Activated CD4-positive, CD25-positive, alpha-beta regulatory T cell treated with anti-CD3 and anti-CD28 coated beads, Interleukin-2, amount 50 U/mL, for 16 hours (primary cell): ENCODE measurements at places on chromosomes 2 and 18.

DNA sequence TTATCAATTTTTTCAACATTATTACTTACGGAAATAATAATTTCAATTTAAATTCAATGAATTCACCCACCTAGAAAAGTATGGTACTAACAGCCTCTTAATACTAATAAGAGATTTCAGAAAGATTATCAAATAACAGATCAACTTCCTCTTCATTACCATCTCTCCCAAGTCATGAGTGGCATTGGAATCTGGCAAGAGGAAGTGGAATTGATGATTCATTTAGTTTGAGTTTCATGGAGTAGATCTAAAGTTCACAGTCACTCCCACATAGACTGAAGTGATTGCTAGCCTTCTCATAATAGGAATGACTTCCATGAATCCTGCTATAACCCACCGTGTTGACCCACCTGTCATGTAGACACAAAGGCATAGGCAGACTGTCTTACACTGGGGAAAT, 77.7 kb upstream of the WDR75 start:
- no peak for DNase-seq

DNA sequence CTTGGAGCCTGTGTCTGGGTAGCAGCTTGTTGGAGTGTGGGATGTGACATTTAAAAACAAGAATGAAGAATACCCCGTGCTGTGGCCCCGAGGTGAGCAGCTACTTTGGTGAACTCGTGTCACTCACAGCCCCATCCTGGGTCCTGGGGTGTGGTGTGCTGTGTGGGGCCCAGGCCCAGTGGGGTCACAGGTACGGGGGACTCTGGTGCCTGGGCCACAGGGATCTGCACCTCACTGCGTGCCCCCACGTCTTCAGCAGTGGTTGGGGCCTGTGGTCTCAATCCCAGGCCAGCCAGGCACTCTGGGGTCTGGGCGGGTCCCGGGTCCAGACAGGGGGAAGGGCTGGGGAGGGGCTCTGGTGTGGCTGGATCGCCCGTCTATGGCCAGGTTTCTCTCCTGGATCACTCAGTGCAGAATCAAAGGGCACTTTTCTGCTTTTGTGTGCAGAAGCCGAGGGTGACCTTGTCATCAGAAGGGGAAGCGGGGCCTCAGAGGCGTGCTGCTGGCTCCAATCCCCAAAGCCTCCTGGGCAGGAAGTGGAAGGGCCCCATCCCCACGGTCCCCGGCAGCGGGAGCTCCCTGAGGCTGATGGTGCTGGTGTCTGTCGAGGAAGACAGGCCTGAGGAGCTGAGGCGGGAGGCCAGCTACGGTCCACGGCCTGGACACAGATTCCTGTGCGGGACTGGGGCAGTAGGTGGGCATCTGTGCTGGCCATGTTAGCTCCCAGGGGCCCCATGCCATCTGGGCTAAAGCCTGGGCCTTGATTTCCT, 1.4 kb downstream of the GPR35 start:
- DNase-seq = no peak

DNA sequence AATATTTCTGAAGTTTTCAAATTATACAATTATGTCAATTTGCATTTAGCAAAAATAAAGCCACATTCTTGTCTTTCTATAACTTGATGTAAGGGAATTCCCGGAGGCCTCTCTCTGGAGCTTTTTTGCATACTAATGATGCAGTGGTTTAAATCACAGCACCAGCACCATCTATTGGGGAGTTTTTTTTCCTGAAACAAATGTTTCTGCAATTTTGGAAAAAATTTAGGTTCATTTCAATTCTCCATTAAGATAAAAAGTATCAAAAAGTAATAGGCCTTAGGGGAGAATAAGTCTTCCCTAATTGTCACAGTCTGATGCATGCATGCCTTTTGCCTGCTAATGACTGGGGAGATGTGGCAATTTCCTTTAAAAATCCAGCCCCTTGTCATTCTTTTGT, 13.5 kb downstream of the CBLN2 start:
- no peak for DNase-seq

DNA sequence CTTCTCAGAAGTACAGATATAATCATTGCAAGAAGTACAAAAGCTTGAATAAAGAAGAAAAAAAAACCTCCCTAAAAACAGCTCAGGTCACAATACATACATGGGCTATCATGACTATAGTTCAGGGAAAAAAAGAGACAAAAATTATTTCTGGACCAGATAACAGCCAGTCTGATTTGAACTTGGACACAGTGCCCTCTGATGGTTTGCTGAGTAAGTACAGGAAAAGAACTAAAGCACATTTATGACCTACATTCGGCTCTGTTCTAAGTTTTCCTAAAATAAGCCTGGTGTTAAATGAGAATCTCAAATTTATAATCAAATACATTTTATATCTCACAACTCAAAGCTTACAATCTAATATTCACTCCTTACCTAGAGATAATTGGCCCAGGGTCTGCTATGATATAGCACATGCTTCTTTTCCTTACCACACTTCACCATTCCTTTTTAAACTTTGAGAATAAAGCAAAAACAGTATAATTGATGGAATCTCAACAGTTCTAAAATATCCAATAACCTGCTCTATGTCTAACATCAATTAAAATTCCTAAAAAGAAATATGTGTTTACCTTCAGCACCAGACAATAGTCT, 81.1 kb downstream of the RAPH1 start:
- no peak for DNase-seq

DNA sequence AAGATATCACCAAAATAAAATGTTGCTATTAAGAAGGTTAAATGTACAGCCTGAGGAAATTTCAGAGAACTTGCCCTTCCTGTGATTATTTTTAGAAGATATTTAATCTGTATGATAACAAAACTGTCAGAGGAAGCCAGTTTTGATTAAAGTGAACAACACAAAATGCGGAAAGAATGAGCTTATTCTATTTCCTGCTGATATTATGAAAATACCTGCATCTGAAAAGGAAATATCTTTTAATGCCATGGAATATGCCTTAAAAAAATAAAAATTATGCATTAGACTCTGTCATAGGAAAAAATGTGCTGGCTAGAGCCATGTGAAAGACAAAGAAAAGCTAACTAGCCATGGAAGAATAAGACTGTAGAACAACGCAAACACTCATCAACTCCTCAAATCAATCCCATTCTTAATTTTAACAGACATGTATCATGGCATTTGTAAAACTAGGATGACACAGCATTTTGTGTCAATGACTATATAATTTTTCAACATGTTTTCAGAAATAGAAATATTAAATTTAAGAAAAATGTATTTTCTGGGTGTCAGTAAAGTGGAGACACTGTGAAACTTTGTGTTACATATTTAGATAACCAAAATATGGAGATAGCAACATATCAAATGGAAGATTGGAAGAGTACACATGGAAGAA, 1768.2 kb downstream of the SUCLG1 start:
- no peak for DNase-seq

DNA sequence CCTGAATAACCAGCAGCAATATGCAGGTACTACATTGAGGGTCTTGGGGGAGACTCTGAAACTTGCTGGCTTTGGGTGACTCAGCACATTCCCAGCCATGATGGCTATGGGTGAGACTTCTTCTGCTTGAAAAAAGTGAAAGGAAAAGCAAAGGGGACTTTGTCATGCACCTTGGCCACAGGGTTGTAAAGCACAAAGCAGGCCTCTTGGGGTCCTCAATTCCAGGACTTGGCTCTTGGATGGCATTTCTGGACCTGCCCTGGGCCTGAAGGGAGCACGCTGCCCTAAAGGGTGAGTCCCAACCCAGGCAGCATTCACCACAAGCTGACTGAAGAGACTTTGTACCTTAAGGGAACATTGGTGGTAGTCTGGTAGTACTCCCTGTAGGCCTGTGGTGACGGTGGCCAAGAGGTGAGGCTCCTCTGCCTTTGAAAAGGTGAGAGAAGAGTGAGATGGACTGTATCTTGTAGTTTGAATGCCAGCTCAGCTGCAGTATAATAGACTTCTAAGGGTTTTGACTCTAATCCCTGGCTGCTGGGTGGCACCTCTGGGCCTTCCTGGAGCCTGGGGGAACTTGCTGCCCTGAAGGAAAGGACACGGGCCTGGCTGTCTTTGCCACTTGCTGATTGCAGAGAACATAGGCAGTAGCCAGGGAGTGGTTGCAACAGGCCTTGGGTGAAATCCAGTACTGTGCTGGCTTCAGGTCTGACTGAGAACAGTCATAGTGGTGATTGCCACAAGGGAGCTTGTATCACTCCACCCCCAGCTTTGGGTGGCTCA, 36.5 kb upstream of the CYTIP start:
- DNase-seq = no peak

GRCh38 chr2:24490181-24490689, 819 bp upstream of the NCOA1 start:
- no peak for DNase-seq

- DNase-seq = no peak
Observed at GRCh38 chr2:230178546-230179485, 41.0 kb downstream of the SP110 start.

DNA sequence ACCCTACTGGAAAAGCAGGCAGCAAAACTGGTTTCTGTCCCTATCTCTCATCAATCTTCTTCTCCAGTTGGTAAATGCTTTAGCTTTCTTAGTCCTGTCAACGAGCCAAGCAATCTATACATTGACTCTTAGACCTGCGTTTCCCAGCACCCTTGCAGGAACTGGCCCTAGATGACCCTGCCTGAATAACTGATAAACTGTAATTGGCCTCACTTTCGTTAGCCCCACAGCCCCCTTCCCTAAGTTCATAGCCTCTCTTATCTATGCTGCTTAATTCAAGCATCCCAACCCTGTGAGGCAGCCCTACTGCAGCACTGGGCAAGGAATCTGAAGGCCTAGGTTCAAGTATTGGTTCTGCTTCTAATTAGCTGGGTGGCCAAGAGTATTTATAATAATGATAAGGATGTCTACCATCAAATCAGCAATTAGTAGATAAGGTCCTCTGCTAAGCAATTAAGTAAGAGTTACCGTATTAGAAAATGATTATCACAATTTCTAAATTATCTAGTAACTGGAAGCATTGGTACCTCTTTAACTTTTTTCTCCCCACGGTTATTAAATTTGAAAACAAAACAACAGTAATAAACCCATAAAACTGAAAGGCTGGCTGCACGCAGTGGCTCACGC, 86.4 kb upstream of the RMDN2 start:
- DNase-seq = no peak

- no peak for DNase-seq
Observed at GRCh38 chr2:209579230-209579749, 155.4 kb downstream of the MAP2 start.

- no peak for DNase-seq
Observed at GRCh38 chr2:171237751-171238505, 77.2 kb upstream of the TLK1 start.

- no peak for DNase-seq
Observed at GRCh38 chr2:215601990-215602721, 166.3 kb upstream of the FN1 start.

- no peak for DNase-seq
Observed at GRCh38 chr2:4556135-4556896, 852.9 kb downstream of the DCDC2C start.

DNA sequence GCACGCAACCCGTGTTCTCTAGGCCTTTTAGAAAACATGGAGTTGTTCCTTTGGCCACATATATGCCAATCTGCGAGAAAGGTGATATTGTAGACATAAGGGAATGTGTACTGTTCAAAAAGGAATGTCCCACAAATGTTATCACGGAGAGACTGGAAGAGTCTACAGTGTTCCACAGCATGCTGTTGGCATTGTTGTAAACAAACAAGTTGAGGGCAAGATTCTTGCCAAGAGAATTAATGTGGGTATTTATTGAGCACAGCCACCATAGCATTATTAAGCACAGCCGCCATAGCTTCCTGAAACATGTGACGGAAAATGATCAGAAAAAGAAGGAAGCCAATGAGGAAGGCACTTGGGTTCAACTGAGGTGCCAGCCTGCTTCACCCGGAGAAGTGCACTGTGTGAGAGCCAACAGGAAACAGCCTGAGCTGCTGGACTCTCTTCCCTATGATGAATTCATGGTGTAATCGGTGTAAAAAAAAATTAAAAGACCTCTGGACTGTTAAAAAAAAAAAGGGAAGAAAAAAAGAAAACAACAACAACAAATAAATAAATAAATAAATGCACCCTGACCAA, 29.0 kb upstream of the REL start:
- no peak for DNase-seq

DNA sequence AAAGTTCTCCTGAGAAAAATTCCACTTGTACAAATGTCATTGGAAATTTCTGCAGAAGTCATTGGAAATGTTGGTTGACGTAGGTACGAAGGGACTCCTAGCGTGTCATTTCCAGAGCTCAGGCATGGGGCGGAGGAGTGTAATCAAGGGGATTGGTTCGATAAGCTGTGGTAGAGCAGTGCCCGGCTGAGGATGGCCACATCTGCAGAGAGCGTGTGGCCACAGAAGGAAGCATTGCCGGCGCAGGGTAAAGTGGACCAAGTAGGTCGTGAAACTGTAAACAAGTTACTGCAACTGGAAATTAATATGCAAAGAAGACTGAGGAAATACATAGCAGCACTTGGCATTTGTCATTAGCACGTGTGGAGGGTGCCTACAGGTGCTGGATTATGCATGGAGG, 101.8 kb downstream of the DGKD start:
- no peak for DNase-seq

- DNase-seq = no peak
Observed at GRCh38 chr2:169358016-169358415, 4.3 kb downstream of the LRP2 start.

DNA sequence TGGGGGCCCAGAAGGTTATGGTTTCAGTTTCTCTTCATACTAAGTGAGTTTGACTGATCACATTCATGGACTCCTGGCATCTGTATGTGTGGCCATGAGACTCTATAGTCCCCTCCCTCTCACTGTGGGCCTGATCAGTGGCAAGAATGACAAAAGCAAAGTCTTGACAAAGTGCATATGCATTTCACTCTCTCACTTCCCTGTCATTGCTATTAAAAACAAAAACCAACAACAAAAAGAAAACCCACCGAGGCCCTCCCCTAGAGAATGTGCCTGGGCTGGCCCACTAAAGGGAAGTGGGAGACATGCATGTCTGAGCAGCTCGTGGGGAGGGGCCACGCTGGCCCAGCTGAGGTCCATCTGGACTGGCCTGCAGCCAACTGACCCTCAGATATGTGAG, 600.1 kb upstream of the RAB6C start:
- no peak for DNase-seq

- DNase-seq = no peak
Observed at GRCh38 chr2:231592636-231593145, at the start of gene TEX44. TSS of gene TEX44 (plus strand) at chr2:231592864. CDS start at chr2:231592952, 88 bp downstream.

DNA sequence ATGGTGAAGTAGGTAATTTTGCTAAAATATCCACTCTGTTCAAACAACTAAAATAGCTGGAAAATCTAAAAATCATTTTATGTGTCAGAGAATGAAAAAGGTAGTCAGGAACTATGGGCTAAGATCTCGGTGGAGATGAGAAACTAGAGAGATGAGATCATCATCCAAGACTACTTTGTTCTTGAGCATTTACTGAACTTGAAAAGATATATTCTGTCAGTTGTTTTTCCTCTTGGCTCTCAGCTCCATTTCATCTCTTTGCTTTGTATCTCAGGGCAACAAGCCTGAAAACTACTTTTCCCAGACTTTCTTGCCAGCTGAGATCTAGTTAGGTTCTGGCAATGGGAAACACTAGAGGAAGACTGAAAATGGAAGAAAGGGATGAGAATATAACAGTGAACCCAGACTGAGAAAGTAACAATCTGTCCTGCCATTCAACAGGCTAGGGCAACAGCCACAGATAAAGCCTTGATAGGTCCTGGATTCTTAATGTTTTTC, 346.2 kb upstream of the MEX3C start:
- DNase-seq = no peak

- no peak for DNase-seq
Observed at GRCh38 chr2:148533685-148534084, 110.9 kb upstream of the EPC2 start.

- DNase-seq = no peak
Observed at GRCh38 chr2:50491541-50492476, 540.1 kb downstream of the NRXN1 start.
